ENCODE measurements at places on chromosomes 3 and 15.

DNA sequence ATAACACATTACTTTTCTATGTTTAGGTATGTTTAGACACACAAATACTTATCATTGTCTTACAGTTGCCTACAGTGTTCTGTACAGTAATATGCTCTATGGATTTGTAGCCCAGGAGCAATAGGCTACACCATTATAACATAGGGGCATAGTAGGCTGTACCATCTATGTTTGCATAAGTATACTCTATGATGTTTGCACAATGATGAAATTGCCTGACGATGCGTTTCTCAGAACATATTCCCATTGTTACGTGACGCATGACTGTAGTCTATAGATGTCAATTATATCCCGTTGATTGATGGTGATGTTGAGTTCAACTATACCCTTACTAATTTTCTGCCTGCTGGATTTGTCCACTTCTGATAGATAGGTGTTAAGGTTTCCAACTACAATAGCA is 139.4 kb upstream of the PFN2 start:
- DNase-seq: no peak

DNA sequence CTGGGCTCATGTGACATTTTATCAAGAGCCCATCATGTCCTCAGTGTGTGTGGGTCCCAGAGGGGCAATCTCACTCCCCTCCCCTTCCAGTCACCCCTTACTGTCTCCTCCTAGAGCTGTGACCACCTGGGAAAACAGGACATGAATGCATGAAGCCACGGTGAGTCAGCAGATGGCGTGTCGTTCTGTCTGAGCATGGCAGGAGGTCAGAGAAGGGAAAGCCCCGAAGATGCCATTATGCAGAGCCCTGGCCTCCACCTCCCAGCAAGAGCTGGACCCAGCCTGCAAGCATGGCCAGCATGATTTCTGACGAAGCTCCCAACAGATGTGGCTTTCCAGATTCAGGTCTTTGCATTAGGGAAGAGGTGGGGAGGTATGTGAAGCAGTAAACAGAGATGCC is 118.5 kb downstream of the TLE3 start:
- DNase-seq: no peak

DNA sequence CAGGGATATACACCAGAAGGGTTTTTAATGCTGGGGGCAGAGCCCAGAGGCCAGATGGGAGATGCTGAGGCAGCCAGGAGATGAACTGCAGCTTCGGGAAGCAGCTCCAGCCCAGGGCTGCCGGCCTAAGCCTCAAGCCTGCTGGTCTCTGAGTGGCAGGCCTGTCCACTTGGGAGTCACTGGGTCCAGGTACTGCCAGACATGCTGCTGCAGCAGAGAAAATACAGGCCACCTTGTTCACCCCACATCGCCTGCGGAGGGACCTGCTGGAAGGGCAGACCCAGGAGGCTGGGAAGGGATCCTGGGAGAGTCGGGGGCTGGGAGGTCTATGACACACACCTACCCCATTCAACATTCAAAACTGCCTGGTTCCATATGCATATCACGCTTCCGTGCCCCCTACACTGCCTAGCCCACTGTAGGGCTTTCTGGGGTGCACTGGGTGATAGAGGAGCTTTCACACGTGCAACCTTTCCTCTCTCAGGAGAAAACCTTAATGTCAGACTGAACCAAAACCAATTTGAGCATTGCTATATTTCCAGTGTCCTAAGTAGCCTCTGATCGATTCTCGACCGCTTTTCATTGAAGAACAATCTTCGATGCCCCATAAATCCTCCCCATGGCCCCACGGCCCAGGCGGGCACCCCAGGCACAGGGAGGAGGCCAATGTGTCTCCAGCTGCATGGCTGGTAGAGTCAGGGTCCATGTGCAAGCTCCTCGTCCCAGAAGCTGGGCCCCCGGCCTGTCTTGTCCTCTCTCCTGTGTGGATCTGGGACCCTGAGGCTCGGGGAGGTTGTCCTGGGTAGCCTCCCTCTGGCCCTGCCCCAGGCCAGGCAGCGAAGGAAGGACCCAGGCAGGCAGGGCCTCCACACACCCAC is 147.4 kb downstream of the ATP10A start:
- DNase-seq: peak; percentile 30

- no peak for DNase-seq
These were observed 20.4 kb downstream of the STARD5 start for GRCh38 chr15:81303244-81304225.

DNA sequence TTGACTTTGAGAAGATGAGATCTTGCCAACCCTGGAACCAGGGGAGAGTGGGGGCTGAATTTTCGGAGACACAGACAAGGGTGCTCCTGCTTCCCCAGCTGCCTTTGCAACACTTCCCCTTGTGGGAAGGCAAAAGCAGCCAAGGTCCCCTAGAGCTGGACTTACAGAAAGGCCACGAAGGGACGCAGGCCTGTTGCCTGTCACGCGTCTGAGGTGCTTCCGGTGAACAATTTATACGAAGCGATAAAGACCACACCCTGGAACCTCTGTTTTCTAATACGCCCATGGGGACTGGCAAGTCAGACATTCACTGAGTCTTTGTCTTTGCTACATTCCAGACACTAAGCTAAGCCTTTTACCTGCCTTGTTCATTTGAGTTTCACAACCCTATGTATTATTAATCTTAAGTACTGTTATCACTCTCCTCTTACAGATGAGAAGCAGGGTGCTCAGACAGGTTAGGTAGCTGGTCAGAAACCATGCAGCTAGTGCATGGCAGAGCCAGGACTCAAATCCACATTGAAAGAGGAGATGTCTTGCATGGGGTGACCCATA is 13.2 kb downstream of the MEGF11 start:
- DNase-seq: no peak

GRCh38 chr3:55823001-55823400 is 335.9 kb upstream of the WNT5A start:
- DNase-seq: no peak

- no peak for DNase-seq
These were observed 60.6 kb downstream of the DHX30 start for GRCh38 chr3:47863391-47864128.

DNA sequence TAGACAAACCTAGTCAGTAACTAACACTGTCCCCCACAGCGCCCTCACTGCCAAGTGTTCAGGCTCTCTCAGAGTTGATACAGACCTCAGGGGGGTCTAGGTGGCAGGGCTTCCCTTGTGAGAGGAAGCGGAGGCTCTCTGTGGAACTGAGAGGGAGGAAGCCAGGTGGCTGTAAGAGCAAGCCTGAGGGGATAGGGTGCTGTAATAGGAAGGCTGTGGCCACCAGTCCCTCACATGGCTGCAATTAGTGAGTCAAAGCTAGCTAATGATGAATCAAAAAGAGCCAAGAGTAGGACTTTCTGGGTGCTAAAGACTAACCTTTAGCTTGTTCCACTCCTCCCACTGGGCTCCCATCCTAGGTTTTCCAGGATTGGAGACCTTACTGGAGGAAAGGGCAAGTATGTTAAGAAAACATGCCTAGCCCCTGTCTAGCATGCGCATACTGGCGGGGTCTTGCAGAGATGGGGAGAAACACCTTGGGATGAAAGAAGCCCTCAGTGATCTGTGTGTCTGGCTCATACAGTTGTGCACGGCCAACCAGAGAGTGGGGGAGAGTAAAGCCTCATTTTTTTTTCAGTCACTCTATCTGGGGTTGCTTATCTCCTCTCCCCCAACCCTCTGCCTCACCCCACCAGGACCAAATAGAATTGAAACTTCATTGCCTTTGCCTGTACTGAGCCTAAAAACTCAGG is 13.3 kb upstream of the SOX2 start:
- DNase-seq: no peak

DNA sequence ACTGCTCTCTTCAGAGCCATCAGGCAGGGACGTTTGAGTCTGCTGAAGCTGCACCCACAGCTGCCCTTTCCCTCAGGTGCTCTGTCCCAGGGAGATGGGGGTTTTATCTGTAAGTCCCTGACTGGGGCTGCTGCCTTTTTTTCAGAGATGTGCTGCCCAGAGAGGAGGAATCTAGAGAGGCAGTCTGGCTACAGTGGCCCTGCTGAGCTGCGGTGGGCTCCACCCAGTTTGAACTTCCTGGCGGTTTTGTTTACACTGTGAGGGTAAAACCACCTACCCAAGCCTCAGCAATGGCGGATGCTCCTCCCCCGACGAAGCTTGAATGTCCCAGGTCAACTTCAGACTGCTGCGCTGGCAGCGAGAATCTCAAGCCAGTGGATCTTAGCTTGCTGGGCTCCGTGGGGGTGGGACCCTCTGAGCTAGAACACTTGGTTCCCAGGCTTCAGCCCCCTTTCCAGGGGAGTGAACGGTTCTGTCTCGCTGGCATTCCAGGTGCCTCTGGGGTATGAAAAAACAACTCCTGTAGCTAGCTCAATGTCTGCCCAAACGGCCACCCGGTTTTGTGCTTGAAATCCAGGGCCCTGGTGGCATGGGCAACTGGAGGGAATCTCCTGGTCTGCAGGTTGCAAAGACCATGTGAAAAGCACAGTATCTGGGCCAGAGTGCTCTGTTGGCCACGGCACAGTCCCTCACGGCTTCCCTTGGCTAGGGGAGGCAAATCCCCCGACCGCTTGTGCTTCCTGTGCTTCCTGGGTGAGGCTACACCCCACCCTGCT is 21.1 kb upstream of the ST6GAL1 start:
- DNase-seq: no peak

DNA sequence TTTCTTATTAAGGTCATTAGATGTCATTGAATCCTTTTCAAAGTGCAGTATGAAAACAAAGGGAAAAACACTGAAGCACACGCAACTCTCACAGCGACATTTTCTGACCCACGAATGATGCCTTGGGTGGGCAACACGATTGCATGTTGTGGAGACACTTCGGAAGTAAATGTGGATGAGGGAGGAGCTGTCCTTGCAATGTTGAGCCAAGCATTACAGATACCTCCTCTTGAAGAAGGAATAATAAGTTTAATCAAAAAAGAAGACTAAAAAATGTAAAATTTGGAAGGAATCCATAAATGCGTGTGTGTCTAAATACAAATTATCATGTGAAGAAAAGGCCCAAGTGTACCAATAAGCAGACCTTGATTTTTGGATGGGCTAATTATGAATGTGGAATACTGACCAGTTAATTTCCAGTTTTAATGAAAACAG is 16.9 kb downstream of the THBS1 start:
- no peak for DNase-seq

GRCh38 chr3:122930063-122930997 is 97.2 kb downstream of the SEMA5B start:
- no peak for DNase-seq

DNA sequence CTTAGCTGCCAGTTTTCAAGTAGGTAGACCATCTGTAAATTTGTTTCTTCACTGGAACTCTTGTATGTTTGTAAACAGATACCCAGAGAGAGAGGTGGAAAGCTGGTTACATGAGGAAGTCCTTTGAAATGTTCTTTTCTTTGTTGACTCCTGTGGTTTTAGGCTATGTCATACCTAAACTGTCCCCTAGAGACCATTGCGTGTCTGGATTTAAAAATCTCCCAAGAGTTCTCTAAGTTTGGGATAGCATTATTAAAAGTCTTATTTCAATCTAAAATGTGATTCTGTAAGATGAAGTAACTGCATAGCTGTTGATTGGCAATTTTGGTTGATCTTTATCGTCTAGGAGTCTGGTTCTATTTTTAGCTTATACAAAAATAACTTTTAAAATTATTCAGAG is 127.2 kb downstream of the GHSR start:
- no peak for DNase-seq

GRCh38 chr3:150733373-150733935 is 29.5 kb downstream of the SIAH2 start:
- DNase-seq: no peak

- no peak for DNase-seq
These were observed 34.8 kb upstream of the RPL32 start for GRCh38 chr3:12875857-12876836.

DNA sequence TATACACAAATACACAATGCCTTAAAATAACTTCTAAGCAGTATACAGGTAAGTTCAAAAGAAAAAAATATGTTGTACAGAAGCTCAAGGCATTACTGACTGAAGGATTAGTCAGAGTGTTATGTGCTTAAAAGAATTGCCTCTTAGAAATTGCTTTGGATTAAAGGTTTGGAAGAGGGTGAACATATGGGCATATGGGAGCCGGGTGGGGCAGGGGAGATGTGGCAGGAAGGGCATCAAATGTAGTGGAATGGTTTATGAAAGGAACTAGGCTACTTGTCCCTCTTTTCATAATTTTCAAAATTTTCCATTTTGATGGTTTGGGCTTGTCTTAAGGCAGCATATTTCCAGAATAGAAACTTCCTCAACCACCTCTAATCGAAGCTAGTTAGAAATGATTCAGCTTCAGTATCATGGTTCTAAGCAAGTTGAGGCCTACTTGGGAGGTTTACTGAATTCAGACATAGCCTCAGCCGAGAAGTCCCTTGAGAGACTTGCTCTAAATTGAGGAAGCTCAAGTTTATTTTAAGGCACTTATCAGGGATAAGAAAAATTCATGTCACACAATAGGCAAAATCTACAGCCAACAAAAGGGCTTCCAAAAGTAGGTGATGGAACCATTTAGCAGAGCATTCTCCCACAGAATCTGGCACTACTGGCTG is 10.1 kb upstream of the GOLGB1 start:
- DNase-seq: no peak

DNA sequence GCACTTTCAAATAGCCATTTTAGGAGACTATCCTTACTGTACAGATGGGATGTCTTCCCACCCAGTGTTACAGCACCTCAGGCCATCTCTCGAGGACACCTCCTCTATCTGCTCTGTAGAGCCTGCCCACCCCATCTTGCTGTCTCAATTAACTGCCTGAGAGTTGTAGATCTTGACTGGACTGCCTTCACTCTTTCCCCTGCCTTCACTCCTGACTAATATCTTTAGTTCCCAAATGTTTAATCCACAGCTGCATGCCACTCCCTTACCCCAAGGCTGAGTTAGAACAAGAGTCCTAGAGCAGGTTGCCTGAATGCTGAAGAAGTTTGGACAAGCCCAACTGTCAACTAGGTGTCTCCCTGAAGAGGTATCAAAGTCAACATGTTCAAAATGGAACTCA is 1.3 kb upstream of the PP2D1 start:
- DNase-seq: no peak

DNA sequence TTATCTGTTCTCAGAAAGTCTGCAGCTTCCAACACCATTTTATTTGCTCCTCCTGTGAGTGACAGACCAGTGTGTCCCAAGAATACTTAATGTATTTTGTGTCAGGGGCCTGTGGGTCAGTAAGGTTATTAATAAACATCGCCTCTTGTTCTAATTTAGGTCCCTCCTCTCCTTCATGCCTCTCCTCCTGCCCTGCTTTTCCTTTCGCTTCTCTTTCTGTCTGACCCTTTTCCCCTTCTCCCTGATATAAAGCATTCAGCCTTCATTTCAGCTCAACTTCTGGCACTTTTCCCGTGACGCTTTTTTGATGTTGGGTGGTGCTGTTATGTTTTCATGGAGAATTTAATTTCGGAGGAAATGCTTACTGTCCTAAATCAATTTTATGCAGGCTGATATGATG is 29.7 kb upstream of the NR2F2 start:
- DNase-seq: no peak

GRCh38 chr15:35066094-35066493 is 19.0 kb downstream of the NANOGP8 start:
- DNase-seq: no peak

DNA sequence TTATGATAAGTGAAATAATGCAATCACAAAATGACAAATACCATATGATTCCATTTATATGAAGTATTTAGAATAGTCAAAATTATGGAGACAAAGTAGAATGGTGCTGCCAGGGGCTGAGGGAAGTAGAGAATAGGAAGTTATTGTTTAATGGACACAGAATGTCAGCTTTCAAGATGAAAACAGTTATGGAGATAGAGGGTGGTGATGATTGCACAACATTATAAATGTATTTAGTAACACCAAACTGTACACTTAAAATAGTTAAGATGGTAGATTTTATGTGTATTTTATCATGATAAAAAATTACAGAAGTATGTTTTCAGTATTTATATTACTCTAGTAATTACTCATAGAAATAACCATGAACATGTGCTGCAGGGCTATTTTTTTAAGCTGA is 100.8 kb upstream of the AZI2 start:
- DNase-seq: no peak

Measured in right forelimb (tissue), 1 donor.